CD4-positive, alpha-beta T cell treated with Interleukin-10 for 1 hour (primary cell): ENCODE measurements at places on chromosomes 1 and 21.

- DNase-seq: no peak
These were observed 65.7 kb downstream of the DUSP10 start for GRCh38 chr1:221675880-221676800.

DNA sequence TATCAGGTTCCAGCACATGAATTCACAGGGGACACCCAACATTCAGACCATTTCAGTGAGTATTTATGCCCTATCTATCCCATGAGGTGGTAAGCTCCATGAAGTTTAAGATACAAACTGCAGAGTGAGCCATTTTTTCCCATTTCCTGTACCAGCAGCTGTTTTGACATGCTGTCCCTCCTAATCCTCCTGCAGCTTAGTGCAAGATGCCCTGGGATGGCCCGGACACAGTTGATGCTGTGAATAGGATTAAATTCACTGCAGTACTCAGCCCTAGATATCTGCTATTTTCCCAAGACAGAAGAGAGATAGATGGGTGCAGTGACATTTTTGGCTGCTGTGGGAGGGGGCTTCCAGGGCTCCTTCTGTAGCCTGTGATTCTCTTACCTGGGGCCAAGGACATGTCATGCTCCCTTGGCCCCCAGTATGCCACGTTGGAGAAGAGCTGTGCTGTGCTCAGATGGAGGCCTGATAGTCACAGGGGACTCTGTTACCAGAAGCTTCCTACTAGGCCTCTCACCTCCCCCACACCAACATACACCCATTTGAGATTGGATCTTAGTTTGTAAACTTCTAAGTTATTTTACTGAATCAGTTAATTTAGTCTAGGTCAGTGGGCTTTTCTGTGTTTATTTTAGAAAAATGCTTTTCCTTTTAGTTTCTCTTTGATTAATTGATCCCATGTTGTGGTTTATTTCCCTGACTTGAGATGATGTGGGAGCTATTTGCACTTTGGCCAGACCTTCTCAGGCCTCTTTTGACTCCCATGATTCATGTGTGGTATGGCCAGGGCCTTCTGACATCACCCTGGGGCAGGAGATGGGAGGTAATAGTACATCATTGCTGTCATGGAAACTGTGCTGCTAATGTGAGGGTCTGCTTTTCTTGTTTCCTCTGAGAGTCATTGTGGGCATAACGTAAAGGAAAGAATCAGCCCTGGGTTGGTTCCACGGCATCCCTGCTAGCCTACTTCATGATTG, 92.6 kb downstream of the ST3GAL3 start:
- no peak for DNase-seq

- DNase-seq: no peak
These were observed 943 bp downstream of the ERRFI1 start for GRCh38 chr1:8025061-8025670.

DNA sequence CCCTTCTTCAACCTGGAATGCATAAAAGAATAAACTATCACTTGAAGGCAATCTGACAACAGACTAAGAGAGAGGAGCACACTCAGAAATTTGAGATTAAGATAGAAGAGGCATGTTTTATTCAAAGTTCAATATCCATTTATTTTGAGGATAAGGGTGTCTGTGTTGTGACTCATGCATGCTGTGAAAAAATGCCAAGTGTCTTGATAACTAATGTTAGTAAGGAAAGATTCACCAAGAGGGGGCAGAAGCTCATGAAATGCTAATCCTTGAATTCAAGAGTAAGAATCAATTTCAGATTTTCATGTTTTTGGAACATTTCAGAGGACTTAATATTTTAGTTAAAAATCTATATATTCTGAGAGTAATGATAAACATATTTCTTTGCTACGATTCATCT, 94.0 kb downstream of the IFI44 start:
- DNase-seq: no peak

DNA sequence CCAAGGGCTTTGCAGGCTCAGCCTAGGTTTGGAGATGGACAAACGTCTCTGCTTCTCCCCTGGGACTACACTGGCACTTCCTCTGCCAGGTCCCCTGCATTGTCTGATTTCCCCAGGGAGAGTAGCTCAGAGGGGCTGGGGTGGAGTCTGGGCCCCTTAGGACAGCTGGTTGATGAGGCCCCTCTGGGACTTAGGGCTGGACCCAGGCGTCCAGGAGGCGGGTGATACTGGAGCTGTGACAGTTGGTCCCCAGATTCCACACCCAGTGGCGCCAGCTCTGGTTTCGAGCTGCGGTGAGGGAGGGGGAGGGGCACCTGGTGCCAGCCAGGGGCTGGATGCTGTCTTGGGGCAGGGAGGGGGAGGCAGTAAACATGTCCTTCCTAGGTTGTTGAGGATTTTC, 7.4 kb upstream of the MEX3A start:
- DNase-seq: no peak

DNA sequence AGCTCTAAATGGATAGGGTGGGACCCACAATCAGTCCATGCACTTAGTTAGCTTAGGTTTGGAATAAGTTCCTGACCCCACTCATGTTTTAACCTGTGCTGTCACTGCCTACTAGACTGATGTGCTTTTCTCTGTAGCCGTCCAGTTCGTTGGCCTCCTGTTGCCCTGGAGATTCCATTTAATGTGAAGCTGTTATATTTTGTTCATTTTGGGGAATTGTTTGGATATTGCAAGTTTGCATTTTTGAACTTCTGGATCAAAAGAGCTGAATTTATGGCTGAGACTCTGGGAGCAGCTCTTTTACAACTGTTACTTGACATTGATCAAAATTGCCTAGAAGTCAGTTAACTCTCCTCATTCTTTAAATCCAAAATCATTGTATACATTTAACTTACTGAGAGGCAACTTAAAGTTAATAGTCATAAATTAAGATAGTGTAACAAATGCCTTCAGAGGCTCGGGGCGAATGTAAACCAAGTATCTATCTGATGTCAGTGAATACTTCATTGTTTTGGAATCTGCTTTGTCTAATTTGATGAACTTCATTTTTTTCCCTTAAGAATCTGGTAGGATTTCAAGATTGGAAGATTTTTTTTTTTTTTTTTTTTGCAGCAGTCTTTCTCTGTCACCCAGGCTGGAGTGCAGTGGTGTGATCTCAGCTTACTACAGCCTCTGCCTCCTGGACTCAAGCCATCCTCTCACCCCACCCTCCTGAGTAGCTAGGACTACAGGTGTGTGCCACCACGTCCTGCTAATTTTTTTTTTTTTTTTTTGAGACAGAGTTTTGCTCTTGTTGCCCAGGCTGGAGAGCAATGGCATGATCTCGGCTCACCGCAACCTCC, 38.1 kb downstream of the MIGA1 start:
- no peak for DNase-seq

- no peak for DNase-seq
These were observed 30.1 kb downstream of the OLFML3 start for GRCh38 chr1:114009393-114009792.

DNA sequence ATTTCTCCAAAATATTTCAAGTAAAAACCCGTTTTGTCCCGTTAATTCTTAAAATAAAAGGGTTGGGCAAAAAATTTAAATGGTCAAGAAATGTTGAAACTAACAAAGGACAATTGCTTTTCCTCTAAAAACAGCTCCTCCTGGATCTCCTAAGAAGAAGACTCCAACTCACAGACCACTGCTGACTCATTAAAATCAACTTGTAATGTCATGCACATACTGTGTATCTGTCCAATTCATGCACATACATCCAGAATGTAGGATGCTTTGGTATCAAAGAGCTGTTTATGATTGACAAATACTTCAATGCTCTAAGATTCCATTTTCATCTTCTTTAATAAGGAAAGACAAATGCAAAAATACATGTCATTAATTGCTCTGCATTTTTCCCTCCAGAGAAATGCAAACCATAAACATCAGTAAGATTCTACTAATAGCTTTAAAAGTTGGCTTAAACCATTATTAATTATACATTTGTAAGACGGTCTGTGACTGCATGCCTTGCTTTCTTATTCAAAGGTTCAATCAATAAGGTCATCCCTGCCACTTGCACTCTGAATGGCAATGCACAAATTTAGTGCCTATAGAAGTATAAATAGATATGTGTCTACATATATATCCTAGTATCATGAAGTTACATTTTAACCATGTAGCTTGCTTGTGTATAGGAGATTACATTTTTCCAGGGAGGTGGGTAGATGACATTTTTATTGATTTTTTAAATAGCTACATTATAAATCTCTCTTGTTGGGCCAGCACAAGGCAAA, 44.7 kb downstream of the PTGER3 start:
- no peak for DNase-seq

DNA sequence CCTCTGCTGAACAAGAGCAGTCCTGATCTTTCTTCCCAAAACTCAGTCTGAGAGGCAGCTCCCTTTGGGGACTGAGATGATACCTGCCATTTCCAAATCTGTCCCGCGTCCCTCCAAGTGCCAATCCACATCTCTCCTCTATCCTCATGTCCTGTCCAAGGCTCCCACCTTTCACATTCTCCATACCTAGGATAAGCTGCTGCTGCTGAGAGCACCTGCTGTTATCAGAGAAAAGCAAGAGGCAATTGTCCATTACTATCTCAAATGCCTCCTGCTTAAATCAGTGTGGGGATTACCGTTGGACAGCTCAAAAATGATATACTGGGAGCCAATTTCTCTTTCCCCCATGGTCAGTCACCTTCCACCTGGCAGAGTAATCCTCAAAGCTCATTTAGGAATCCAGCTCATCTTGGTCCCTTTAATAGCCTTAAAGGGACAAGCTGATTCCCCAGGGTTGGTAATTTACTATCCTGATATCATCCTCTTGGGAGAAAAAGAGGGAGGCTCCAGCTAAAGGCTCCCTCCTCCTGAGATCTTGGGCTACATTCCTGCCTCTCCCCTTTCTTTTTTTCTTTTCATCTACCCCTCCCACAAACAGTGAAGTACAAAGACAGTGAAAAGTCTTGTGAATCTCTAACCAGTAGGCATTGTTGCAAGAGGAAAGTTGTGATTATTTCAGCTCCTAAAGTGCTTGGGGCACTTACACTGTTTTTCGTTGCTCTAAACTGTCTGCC, 278.1 kb upstream of the CAMK1G start:
- no peak for DNase-seq

DNA sequence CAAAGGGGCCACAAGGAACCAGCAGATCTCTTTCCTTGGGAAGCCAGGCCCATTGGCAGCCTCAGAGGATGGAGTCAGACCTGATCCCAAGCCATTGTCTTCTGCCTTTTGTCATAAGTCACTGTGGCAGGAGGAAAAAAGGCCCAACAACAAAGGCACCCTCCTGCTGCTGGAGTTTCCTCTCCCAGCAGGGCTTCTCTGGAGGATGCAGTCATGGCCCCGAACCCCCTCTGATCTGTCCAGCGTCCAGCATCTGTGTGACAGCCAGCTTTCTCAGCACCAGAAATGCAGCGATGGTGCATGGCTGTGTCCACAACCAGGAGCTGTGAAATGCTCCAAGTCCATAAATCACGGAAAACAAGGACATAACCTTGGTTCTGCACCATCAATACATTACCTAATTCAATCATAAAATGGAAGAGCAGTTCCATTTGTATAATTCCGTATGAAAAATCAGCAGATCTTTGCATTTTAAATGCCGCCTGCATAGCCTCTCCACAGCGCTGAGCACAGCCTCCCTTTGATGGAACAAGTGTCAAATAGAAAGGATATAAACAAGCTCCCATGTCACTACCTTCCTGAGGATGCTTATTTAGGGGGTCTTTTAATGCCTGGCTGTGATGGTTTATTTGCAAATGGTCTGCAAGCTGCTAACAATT, 30.6 kb downstream of the AJAP1 start:
- no peak for DNase-seq

- DNase-seq: no peak
These were observed 9.1 kb upstream of the TRABD2B start for GRCh38 chr1:48006264-48006663.

DNA sequence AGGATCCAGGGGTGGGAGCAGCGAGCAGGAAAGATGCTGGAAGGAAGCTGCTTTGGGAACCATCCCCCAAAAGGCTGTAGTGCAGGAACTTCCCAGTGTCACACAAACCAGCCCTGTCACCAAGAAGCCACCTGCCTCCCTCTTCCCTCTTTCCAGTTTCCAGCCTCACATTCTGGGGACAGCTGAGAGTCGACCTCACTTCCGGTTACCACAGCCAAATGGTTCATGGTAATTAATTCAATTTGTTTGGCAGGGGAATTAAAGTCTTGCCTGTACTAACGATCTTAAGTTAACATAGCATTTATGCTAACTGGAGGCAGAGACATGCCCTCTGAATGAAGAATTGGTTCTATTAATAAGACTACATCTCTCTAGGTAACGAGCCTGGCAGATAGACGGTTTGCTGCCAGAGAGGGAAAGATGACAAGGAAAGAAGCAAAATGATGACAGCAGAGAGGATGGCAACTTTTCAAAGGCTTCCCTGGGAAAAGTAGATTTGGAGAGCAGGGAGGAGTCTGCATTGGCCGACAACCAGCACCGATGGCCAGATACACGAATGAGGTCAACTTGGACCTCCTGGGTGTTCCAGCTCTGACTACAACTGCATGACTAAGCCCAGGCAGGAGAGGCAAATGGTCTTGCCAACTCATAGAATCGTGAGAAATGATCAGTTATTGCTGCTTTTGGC, 64.1 kb downstream of the TMCO4 start:
- no peak for DNase-seq

DNA sequence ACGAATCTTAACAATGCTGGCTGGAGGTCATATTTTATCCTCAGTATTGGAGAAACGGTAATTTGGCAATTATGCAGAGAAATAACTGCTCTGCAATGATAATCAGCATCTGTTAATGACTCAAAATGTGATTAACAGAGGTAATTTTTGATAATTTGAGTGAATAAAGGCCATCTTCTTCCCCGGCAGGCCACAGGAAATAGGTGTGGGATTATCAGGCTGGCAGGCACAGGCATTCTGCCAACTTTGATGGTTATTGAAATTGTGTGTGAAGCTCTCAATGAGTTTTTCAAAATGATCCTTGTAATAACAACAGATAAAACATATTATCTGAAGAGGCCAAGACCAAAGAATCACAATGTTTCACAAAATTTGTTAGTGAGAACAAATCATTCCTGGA, 309.0 kb downstream of the PTGER3 start:
- DNase-seq: no peak

DNA sequence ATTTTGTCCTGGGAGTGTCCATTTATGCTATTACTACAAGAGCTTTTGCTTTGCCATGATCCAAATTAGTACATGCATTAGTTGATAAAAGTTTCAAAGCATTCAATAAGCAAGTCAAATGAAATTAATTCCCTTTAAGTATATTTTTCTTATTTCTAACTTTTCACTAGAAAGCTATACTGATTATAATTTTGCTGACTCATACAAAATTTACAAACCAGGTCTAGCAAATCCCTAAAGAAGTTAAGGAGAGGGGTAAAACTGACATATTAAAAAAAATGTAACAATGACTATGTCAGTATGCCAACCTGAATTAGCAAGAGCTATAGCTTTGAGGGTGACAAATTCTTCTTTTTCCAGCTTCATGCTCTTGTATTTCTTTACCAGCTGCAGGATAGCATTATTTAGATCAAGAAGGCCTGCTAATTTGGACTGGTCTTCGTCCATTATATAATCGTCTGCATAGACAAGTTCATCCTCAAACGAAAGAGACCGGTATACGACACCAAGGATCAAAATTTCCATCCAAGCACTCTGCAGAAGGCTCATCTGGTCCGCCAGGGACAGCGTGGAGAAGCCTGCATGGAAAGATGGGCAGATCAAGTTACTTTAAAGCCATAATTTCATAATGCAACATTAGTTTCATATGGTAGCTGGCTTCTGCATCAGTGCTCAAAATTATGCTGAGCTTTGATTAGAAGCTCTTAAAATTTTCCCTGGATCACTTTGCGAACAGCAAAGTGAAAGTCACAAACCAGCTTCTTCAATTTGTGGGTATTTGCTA, 95.8 kb upstream of the USH2A start:
- DNase-seq: no peak
